ENCODE measurements at places on chromosomes 11 and 22.
A peak's percentile ranks its signal among the peaks of the same experiment; 100 is the strongest.

- no peak for DNase-seq
These were observed 17.5 kb upstream of the ESAM start for GRCh38 chr11:124779568-124779967.

GRCh38 chr11:1563149-1563638 is 8.9 kb downstream of the DUSP8 start:
- no peak for DNase-seq

DNA sequence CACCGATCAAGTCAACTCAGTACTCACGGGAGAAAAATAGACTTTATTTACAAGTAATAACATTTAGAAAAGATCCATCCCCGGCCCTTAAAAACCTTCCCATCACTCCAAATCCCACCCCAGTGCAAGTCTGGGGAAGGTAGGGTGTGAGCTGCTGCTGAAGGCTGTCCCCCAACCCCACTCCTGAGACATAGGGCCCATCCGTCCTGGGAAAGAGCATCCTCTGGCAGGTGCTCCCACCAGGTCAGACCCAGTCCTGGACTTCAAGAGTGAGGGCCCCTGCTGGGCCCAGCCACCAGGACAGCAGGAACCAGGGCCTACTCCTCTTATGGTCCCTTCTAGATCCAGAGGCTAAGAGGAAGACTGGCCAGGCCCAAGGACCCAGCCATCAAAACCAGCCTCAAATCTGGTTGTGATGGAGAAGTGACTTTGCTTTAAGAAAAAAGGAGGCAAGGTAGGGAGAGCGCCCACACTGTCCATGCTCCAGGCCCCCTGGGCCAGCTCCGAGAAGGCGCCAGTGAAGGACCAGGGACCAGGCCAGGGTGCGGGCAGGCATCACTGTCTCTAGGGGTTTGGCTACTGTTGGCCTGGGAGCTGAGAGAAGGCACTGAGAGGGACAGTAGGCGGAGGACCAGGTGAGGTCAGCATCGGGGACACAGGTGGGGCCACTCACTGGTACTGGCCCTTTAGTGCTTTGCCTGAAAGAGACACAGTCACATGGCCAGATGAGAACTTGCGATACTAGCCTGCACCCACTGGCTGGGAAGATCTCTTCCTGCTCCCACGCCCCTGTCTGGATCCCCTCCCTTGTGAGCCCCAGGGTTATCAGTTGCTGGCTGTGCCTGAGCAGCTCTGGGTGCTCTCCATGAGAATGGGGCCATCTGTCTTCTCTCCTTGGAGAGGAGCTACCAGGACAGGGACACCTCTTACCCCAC is 4.4 kb downstream of the IL18BP start:
- no peak for DNase-seq

- no peak for DNase-seq
These were observed 144.5 kb downstream of the CCDC34 start for GRCh38 chr11:27218421-27219038.

- DNase-seq: no peak
These were observed 87.1 kb upstream of the LDLRAD3 start for GRCh38 chr11:35856756-35857155.

GRCh38 chr22:27307545-27308247 is 493.9 kb downstream of the MN1 start:
- no peak for DNase-seq

GRCh38 chr22:22026157-22026831 is 43.7 kb upstream of the TOP3B start:
- DNase-seq: no peak

GRCh38 chr11:11122749-11123148 is 230.3 kb downstream of the CSNK2A3 start:
- no peak for DNase-seq

DNA sequence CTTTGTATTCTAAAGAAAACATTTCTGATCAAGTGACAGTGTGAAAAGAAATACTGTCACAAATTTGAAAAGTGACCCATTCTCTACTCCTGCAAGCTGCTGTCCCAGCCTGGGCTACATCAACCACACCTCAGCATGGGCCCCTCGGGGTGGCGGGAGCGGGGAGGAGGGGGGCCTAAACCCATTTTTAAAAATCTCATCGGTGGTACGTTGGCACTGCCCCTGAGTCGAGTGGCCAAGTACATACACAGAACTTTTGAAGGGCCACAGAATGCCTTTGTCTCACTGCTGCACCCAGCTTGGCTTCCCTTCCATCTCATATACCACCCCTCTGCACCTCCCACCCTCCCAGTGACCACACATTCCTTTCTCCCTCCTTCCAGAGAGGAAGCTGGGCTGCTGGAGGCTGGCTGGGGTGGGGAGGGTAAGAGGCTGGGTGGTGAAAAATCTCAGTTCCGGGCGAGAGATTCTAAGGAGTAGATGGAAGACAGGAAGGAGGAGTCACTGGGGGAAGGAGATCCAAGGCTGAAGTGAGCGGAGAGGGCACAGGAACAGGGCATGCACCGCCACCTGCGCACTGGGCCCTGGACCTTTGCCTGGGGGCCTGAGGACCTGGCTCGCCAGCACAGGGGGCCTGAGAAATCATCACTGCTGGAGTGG is 21.1 kb downstream of the FXYD6 start:
- DNase-seq: no peak

- no peak for DNase-seq
These were observed 124.8 kb downstream of the ATG16L2 start for GRCh38 chr11:72939031-72939430.

GRCh38 chr22:43849731-43850130 is 12.6 kb downstream of the SULT4A1 start:
- no peak for DNase-seq

- DNase-seq: peak; percentile 99
These were observed 838 bp downstream of the FKBP2 start for GRCh38 chr11:64241491-64242374.

- DNase-seq: no peak
These were observed 8.6 kb upstream of the GTSE1 start for GRCh38 chr22:46287873-46288751.

GRCh38 chr11:78226684-78227680 is 38.3 kb downstream of the USP35 start:
- DNase-seq: no peak

DNA sequence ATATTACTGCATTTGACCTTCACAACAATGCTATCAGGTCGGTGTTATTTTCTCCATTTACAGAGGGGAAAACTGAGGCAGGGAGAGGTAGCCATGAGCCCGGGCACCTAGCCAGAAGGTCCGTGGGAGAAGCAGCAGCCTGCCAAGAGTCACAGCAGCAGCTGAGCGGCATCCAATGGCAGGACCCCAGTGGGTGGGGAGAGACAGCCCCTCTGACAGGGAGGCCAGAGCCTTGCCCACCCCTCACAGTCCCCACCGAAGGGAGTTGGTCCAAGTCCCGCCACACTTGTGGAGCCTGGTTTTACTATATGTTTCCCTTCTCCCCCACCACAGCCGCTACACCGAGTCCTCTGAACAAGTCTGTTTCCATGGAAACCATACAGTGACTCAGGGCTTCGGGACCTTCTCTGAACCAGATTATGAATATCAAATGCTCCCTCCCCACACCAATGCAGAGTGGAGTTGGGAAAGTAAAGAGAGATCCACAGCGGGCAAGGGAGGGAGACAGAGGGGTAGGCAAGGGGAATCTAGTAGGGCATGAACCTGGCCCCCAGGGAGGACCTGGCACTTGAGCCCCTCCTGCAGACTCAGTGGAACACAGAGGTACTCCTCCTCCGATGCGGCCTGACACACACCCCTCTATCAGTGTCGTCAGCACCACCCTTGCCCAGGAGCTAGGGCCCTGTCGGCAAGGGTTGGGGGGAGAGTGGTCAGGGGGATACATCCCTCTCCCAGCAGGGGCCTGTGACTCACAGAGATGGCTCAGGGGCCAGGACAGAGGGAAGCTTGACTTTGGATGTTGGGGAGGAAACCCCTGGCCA is 2.5 kb downstream of the CHST1 start:
- DNase-seq: no peak

DNA sequence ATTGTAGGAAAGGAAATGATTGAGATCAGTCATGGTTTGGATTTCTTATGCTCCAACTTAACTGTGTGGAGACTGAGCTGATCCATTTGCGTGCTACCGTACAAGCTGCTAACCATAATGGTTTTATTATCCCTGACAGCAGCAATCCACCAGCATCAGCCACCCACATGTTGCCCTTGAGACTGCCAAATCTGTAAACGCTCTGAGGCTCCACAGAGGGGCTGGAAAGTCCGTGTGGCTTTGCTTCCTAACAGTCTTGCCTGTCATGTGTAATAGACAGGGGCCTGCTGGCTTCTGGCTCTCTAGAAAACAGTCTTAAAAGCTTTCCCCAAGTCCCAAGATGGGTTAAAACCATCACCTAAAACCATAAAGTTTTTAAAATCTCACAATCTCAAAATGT is 30.1 kb downstream of the ATG16L2 start:
- no peak for DNase-seq

DNA sequence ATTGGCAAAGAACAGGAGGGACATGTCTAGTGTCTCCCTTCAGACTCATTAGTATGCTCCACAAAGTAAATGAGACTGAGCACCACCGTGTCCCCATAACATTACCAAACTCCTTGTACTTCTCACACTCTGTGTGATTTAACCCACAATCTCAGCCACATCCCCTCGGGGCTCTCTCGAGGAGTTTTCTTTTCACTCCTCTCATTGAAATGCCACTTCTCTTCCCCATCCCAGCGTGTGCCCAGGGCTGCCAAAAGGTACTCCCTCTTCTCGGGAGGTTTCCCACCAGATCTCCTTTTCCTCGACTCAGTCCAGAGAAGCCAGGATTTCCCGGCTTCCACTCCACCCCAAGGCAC is 1.1 kb downstream of the RBFOX2 start:
- no peak for DNase-seq

GRCh38 chr11:1206391-1207271 is 16.2 kb upstream of the MUC5B start:
- no peak for DNase-seq

DNA sequence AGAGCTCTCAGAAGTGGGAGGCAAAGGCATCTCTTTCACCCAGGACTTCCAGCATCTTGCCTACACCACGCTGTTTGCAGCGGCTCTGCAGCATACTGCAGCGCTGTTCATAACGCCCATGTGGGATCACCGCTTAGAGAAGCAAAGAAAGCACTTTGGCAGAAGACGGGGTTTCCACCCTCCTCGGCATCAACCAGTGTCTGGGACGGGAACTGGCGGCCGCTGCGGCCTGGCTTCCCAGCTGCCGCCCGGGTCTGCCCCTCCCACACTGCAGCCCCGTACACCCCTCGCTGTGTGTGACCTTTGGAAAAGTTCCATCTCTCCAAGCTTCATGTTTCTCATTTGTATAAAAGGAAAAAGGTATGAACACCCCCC is 545 bp upstream of the TIRAP start:
- DNase-seq: no peak

DNA sequence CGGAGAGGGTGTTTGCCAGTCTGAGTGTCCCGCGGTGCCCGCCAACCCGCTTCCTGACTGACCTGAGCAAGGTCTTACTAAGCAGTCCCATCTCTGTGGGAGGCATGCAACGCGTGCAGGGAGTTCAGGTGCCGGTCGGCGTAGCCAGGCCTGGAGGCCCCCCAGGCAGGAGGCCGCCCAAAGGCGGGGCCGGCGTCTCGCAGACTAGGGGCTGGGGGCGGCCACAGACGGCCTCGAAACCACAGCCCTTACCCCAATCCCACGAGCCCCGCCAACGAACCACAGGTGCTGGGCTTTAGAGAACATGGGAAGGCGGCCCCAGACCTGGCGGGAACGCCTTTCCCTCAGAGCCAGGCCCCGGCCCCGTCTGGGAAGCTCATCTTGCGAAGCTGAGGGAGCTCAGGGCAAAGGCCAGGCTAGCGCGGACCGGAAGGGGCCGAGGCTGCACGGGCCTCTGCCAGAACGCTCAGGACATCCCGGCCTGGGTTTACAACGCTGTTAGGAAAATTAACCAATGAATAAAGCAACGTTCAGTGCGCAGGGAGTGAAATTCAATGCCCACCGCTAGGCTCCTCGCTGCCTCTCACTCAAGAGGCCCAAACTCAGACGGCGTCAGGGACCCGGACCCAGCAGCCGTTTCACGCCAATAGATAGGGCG is 2.1 kb upstream of the MTFP1 start:
- no peak for DNase-seq

DNA sequence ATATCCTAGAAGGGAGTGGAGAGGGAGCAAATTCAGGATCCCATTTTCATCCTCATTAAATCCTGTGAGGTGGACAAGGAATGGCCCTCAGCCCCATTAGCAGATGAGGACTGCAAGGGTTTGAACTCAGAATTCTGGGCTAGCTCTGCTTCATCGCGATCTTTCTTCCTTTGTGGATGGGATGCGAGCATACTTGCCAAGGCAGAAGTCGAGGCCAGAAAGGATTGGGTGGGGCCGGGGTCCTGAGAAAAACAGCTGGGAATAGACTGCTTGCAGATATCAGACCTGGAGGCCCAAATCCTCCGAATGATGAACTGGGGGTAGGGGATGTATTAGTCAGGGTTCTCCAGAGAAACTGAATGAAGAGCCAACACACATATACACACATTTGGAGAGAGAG is 179.0 kb downstream of the CHST1 start:
- DNase-seq: no peak

GRCh38 chr11:27977031-27977430 is 130.9 kb downstream of the KIF18A start:
- DNase-seq: no peak

DNA sequence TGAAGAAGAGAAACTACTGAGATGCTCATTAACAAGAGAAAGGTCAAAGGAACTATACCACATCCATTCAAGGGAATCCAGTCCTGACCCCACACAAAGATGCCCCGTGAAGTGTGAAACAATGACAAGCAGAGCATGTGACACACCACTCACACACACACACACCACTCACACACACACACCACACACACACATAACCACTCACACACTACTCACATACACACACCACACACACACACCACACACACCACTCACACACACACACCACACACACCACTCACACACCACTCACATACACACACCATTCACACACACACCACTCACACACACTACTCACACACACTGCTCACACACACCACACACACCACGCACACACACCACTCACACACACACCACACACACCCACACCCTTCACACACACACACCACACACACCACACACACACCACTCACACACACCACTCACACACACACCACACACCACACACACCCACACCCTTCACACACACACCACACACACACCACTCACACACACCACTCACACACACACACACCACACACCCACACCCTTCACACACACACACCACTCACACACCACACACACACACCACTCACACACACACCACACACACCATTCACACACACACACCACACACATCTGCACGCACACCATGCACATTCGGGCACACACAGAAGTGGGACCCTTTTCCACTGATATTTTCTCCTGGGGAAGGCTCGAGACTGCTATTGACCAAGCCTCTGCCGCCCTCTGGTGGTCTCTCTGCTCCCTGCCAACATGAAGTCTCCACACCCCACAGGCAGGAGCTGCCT is 32.0 kb upstream of the COMT start:
- DNase-seq: peak; percentile 77

GRCh38 chr11:46296528-46297448 is 19.3 kb downstream of the CREB3L1 start:
- DNase-seq: no peak

DNA sequence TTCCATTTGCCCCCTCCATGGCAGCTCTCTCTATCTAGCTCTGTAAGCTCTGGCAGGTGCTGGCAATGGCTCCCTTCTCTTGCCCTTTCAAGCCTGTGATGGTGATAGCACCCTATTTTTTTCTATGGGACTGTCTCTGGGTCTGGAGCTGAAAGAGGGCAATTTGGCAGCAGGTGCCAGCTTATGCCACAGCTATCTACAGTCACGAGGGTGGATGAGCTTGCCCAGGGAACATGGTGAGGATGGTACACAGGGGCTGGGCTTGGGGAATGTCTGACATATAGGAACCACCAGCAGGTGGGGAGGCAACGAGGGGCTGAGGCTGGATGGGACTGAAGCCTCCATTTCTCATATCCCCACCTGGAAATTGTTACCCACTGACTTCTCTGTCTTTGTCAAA is 175.4 kb upstream of the SYT13 start:
- no peak for DNase-seq
